ENCODE measurements at places on chromosomes 3 and 15. TPM values are rescaled to one million over a fixed set of nuclear protein-coding genes. Genes with fewer than 3 reads are reported as not detected.

- no peak for DNase-seq
Measured at GRCh38 chr3:138799822-138800221, 34.9 kb downstream of the PIK3CB start.

- no peak for DNase-seq
Measured at GRCh38 chr15:40428185-40428584, 12.6 kb upstream of the BAHD1 start.

DNA sequence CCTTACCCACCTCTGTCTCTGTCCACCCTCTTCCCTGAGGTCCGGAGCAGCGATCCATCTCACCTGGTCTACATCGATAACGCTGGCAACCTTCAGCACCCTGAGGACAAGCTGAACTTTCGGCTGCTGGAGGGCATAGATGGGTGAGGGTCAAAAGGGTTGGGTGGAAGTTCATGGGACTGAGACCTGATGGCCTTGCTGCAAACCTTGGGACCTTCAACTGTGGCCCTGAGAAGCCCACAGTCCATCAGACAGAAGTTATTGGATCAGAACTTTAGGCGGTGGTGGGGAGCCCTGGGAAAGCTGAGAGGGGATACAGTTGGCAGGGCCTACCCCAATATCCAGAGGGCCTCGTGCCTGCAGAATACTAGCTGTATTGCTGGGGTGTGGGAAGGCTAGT lies 50.5 kb downstream of the POMGNT2 start:
- no peak for DNase-seq

- no peak for DNase-seq
Measured at GRCh38 chr3:150737874-150738679, 24.9 kb downstream of the SIAH2 start.

DNA sequence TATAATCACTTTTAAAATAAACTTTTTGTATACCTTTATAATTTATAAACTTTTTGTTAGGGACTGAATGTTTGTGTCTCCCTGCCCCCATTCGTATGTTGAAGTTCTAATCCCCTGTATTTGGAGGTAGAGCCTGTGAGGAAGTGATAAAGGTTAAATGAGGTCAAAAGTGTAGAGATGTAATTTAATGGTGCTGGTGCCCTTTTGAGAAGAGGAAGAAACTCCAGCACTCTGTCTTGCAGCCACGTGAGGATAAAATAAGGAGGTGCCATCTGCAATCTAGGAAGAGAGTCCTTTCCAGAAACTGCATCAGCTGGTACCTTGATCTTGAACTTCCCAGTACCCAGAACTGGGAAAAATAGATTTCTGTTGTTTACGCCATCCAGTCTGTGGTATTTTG lies 106.1 kb upstream of the RGMA start:
- DNase-seq = no peak

The TNNC1 gene
- total RNA-seq = not detected

The CLDN16 gene
- total RNA-seq = not detected

GRCh38 chr3:11655196-11655928 lies 11.6 kb upstream of the VGLL4 start:
- DNase-seq = peak; percentile 44

The PLCH1 gene
- total RNA-seq = not detected

DNA sequence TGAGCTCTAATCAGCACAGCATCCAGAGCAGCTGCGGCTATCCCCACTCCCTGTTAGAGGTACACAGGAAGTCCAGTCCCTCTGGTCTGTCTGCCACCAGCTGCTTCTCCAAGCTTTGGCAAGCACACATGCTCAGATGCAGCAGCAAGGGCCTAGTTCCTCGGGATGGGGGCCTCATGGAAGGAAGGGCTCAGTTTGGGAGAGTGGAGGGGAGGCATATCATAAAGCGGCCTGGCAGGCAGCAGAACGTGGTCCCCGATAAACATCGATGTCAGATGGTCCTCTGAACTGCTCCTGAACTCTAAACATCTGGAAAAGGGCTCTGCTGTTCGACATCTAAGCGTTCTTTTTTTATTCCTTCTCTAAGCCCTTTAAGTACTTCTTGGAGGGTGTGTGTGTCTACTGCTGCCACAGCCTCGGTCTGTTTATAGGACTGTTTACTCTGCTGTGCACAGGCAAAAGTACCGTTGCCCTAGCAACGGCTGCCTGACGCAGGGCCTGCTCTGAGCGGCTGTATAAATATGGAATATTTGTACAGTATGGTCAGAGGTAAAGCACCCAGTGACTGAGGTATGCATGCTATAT lies 74.6 kb downstream of the PRICKLE2 start:
- peak; percentile 80 for DNase-seq

- DNase-seq = peak; percentile 57
Measured at GRCh38 chr3:132785292-132785691, 63.1 kb upstream of the NPHP3 start.

The GNAT1 gene
- 0.78 TPM for total RNA-seq

DNA sequence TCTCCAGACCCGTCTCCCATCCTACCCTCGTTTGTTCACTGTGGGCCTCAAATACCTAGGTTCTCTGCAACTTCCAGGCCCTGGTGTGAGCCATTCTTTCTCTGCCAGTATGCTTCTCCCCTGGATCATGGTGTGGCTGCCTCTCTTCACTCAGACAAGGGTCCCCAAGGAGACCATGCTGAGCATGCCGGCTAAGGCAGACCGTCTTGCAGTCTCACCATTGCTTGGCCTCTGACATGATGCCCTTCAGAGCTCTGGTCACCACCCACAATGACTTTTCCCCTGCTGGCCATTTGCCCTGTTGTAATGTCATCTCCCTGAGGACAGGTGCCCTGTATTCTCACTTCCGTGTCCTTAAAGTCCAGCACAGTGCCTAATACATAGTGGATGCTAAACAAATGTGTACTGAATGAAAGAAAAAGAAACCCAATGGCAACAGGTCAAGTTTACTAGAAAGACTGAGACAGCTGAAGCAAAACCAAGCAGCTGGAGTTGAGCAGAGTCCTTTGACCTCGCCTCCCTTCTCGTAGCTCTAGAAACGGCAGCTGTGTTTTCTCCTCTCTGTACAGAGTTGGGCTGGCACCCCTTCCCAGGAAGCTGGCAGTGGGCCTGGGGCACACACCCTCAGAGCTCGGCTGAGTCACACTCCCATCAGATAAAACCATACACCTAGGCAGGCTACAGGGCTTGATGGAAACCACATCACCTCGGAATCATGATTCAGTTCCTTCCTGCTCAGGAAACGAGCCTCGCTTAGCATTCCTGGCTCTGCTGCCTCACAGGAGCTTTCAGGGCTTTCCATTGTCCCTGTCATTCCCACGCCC lies 8.6 kb downstream of the TLR9 start:
- peak; percentile 96 for DNase-seq

DNA sequence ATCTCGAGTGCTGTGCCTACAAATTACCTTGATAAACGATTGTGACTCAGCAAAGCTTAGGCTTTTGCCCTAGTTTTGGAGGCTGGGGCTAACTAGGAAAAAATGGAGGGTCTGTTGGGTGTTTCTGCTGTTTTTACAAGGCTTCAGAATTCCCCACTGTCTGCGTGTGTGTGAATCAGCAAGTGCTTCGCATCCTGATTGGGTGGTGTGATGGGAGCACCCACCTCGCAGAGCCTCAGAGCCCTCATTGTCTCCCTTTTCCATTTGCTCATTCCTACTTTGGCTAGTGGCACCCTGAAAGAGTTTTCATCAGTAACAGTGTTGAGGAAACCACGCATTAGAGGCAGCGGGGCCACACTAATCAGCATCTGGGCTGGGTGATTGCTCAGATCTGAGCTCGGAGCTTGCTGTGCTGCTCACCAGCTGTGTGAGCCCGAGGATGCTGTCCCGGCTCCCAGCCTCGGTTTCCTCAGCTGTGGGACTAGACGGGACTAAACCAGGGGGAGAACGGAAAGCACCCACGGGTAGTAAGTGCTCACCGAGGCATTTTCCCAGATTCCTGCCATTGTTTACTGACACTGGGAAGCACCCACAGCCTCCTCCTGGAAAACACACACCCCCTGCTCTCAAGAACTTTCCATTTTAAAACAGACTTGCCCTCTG lies 40.6 kb downstream of the GOLGA8S start:
- DNase-seq = no peak
